ENCODE measurements at places on chromosomes 7 and 10.

- DNase-seq = no peak
Observed at GRCh38 chr7:81688622-81689411, 81.0 kb downstream of the HGF start.

GRCh38 chr10:111113961-111114757, 37.3 kb downstream of the ADRA2A start:
- DNase-seq = peak; percentile 55

- DNase-seq = no peak
Observed at GRCh38 chr10:51629934-51630639, 69.3 kb downstream of the CSTF2T start.

DNA sequence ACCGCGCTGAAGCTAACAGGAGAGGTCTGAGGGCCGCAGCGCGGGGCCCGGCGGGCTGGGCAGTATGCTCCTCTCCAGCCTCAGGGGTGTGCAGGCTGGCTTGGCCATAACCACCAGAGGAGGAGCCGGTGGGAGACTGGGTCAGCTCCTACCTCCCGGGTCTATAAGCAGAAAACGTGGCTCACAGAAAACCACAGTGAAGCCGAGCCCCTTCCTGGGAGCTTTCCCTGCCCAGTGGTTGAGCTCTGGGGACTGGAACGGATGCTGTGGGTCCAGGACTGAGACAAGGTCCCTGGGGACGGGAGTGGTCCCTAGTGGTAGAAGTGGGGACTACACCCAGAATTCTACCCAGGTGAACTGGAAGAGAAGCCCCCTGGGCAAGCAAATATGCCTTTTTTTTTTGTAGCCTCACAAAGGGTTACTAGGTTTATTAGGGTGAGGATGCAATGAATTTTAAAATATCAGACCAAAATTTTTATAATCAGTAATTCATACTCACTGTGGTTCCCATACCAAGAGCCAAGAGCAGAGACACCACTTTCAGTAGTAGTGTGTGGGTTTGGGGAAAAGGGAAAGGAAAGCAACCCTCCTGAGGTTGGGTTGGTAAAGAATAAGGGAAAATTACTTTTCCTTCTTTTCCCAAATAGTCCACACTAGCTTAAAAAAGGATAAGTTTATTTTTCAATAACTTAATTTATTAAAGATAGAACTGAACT, 67.9 kb upstream of the PRKCQ start:
- DNase-seq = peak; percentile 73

DNA sequence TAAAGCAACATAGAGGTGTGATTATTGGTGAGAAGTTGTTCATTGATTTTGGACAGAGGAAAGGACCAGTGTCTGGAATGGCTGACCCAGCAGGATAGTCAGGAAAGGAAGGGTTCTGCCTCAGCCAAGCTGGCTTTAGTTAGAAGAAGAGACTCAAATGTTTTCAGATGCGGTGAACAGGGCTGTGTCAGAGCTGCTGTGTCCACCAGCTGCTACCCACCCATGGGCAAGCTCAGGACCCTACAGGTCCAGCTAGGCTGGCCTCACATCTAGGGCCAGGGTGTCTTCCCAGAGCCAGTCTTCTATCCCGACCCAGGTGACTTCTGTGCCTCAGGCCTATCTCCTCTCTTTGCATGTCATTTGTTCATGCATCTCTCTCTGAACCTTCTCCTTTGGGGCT, 37.3 kb upstream of the CXCL12 start:
- DNase-seq = no peak

DNA sequence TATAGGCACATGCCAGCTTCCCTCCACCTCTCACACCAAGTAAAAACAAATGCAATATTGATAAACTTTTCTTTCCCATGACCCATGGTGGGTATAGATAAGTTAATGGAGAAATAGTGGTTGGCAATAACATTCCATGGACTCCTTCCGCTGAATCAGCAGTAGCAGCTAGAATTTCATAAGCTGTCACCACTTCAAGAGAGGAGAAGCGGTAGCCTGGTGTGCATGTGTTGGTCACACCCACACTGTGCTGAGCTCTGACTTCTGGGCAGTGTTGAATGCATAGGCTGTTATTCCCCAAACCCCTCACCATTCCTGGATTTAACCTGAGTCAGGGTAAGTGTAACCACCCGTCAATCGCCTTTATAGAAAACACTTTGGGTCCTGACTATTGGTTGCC, 32.5 kb upstream of the BMPER start:
- DNase-seq = no peak

DNA sequence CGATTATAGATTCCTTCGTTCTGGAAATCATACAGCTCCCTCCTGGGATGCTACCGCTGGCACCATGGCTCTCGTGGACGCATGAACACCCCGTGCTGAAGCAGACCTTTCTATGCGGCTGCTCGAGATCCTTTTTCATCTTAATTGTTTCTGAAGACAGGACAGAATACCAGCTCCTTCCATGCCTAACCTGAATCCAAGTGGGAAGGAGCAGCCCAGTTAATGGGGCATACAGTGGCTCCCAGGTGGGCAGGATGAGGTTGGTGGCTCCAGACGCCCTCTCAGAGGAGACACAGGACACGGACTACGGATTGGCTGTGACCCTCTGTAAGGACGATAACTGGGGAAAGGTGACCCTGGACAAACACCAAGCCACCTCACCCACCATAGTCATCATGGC, 18.4 kb upstream of the LOXL4 start:
- no peak for DNase-seq

DNA sequence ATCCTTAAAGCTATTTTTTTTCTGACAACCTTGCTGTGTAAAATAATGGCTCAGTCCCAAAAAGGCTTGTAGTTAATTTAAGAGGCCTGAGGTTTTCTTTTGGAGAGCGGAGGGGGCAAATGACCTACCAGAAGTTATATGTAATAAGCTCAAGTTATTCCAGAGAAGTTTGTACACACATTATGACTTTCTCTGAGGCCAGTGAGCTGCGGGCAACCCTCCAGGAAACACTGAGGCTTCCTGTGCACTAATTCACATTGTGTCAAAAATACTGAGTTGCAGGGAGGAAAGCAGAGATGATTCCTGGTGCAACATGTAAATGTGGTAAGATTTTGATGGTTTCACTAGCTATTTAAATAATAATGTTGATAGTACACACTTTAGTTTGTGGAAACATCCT, 188.6 kb downstream of the DIP2C start:
- DNase-seq = peak; percentile 7

DNA sequence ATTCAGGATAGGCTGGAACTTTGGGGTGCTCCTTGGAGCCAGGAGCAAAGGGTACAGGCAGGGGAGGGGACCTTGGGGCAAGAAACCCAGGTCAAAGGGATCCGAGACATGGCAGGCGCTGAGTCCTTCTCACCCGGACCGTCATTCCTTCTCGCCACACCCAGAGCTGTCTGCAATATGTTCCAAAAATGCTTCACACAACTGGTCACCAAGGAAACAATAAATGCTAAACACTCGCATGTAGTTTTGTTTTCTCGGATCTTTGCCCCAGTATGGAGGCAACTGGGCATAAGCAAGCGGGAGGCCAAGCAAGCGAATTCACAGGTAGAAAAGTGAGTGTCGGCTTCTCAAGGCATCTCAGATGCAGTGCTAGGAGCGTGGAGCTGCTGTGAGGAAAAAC, 80.8 kb downstream of the PIP4K2A start:
- no peak for DNase-seq

GRCh38 chr7:12993025-12993424, 305.6 kb downstream of the ARL4A start:
- no peak for DNase-seq

DNA sequence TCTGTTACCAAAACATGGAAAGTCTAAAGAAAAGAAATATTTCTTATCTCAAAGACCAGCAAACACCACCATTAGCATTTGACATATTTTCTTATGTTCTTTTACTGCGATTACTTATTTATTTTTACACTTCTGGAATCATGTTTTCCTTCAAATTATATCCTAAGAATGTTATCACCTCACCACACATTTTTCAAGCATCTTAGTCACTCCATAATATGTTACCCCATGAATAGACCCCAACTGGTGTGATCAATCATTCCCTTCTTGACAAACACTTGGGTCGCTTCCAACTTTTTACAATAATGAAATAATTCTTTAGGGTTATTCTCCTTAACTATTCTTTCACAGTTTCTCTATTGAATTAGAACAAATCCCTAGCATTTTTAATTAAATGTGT, 67.4 kb downstream of the AMPH start:
- no peak for DNase-seq

- no peak for DNase-seq
Observed at GRCh38 chr7:117092785-117093184, 139.5 kb downstream of the ST7 start.

DNA sequence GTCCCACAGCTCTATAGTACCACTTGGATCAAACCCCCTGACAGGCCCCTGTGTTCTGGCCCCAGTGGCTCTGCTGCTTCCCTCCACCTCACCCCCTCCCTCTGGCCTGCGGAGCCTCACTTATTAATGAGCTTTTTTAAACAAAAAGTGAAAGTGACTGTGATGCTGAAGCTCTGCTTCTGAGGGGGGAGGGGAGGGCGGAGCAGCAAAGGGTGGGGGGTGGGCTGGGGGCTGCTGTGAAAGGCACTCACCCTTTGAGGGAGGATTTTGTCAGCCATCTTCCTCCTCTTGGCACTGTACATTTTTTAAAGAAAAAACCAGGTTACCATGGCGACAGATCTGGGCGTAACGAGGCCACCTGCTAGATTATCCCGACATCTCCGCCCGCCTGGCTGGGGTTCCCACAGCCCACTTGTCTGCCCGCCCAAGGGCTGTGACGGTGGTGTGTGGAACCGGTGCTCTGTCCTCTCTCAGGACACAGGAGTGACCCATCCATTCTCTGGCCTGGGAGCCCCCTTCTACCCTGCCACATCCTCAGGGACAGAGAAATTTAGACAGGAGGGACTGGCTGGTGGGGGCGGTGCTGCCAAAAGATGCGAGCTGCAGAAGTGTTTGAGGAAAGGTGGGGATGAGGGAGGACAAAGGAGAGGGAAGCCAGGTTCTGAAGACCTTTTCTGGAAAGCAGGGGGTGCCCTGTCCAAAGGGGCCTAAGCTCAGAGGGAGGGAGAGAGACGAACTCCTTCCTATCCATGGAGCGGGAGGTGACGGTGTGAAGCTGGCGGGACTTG, 4.9 kb downstream of the SMARCD3 start:
- peak; percentile 80 for DNase-seq

- DNase-seq = no peak
Observed at GRCh38 chr10:67976292-67977245, 92.1 kb downstream of the SIRT1 start.

DNA sequence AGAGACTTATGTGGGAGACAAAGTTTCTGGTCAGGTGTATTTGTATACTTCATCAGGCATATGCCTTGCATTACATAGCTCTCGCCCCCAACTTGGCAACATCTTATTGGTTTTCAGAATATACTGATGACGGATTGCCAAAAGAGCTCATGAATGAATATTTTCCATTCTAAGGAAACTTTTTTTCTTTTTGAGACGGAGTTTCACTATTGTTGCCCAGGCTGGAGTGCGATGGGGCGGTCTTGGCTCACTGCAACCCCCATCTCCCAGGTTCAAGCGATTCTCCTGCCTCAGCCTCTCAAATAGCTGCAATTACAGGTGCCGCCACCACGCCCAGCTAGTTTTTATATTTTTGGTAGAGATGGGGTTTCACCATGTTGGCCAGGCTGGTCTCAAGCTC, 6.0 kb downstream of the CYCS start:
- no peak for DNase-seq

DNA sequence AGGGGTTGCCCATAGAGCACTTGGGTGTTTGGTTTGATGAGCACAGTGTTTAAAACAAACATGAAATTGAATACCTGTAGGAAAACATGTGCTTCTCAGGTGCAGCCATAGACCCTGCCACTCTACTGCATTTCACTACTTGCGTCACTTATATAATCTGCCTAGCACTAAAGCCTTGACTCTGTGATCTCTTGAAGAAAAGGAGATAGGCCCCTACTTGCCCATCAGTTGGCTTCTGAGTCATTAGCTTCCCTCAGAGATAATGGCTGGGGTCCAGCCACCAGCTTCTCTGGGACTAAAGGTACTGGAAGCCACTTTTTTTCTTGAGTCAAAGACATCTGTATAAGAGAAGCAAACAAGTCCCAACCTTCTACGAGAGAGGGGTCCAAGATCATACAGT, 45.9 kb upstream of the BTRC start:
- no peak for DNase-seq

- DNase-seq = no peak
Observed at GRCh38 chr7:40772096-40772495, 637.3 kb downstream of the SUGCT start.

DNA sequence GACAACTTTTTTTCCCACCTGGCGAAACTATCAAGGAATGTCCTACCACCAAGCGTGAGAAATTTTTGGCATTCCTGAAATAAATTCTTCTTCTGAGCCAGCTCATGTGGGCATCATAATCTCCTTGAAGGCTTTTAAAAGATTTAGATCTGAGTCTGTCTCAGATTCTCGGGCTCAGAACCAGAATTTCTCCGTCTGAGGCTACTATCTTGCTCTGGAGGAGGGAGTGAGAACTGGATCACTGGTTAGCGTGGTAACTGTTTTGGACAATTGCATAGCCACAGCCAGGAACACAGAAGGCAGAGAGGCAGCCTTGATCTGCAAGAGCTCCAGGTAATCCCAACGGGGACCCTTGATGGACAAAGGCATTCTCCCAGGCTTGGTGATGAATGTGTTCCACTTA, 1.0 kb upstream of the PLAC9 start:
- no peak for DNase-seq

DNA sequence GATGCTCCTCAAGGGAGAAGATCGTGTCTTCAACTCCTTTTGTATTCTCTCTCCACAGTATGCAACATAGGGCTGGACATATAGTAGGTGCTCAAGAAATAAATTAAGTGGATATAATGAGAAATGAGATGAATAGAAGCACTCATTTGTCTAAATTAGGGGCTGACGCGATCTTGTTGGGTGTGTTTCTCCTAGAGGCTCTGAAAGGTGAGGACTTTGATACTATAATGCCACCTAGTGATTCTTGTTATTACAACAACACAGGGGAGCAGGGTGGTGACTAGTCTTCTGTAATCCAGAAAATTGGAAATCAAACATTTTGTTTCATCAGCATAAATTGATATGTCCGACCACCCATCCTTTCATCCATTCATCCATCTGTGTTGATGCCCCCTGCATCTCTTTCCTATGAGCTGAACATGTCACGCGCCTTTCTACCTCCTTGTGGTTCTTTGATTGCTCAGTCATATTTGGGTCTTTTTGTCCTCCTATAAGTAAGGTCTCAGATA, 3.5 kb upstream of the CFAP58 start:
- peak; percentile 92 for DNase-seq

GRCh38 chr10:76763376-76763775, 874.2 kb downstream of the KCNMA1 start:
- DNase-seq = no peak

Measured in hematopoietic multipotent progenitor cell treated with erythropoietin and hydrocortisone succinate and interleukin-3 and kit ligand, for 6 days (in vitro differentiated cells).